ENCODE measurements at places on chromosomes 2 and 18.

- DNase-seq = no peak
Measured at GRCh38 chr2:226640501-226640900, 159.1 kb downstream of the IRS1 start.

GRCh38 chr2:55054106-55054875 lies 4.0 kb upstream of the RTN4 start:
- no peak for DNase-seq

- peak; percentile 69 for DNase-seq
Measured at GRCh38 chr2:72934683-72935610, 17.6 kb downstream of the EMX1 start.

GRCh38 chr2:121120991-121121390 lies 164.0 kb downstream of the TFCP2L1 start:
- no peak for DNase-seq

GRCh38 chr18:54857499-54857898 lies 29.2 kb downstream of the RAB27B start:
- no peak for DNase-seq

DNA sequence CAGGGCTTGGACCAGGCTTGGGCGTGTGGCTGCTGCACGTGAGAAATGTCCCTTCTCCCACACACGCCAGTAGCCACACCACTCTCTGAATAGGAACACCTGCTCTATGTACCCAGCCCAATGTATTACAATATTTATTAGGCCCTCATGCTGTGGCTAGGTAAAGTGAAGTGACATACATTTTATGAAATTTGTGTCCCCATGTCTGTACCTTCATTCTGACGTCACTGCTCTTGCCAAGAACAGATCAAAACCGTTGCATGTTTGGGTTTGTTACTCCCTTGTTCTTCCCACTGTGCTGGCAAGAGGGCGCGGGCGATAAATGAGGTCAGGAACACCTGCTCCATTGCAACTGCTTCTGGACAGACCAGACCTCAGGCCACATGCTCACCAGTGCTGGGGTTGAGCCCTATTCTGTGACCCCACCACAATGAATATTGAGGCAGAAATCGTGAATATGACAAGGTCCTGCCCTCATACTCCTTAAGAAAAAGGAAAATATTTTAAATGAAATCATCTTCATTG lies 436.4 kb upstream of the SALL3 start:
- DNase-seq = no peak

DNA sequence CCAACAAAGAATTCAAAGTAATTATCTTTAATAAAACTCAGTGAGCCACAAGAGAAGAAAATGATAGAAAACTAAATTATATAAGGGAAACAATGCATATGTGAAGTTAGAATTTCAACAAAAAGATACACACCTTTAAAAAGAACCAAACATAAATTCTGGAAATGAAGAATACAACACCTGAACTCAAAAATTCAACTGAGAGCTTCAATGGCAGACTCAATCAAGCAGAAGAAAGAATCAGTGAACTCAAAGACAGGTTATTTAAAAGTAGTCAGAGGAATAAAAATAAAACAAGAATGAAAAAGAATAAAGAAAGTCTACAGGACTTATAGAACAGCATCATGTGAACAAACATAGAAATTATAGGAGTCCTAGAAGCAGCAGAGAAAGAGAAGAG lies 73.4 kb downstream of the L3MBTL4 start:
- no peak for DNase-seq

All from H9 (cell line).